ENCODE measurements at places on chromosomes 13 and 19.

DNA sequence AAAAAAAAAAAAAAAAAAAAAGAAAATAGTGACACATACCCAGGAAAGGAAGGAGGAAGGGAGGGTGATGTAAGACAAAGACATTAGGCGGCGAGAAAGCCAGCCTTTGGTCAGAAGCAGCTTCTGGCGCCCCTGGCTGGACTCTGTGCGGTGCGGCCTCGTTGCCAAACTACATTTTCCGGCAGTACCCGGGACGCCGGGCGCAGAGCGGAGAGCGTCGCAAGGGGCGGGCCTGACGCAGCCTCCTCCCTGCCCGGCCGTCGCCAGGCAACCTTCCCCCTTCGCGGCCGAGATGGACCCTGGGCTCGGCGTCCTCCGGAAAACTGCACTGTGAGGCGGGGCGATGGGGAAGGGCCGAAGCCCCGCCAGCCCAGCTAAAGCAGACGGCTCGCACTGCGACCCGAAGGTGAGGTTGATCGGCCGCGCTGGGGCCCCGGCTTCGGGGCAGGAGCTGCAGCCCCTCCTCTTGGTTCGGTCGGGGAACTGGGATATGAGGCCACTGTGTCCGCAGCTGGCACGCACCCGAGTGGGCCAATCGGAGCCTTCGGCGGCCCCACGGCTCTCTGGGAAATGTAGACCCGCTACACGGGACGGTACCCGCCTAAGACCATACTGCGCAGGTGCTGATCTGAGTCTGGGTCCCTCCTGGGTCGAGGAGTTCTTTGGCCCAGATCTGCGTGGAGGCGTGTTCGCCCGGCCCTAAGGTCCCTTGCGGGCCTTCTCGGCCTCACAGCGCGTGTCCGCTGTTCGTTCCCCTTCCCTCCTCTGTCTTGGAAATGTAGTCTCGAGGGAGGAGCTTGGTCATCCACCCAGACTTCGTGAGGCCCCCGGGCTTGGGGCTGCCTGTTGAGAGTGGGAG, 2.3 kb upstream of the MZF1 start:
- peaks cover 4% of the 10 kb centered on the region for H3K36me3 ChIP-seq
- peaks cover 38% of the 10 kb centered on the region for H3K4me1 ChIP-seq
- H3K27ac ChIP-seq, result peak overlapping the region; percentile 95

DNA sequence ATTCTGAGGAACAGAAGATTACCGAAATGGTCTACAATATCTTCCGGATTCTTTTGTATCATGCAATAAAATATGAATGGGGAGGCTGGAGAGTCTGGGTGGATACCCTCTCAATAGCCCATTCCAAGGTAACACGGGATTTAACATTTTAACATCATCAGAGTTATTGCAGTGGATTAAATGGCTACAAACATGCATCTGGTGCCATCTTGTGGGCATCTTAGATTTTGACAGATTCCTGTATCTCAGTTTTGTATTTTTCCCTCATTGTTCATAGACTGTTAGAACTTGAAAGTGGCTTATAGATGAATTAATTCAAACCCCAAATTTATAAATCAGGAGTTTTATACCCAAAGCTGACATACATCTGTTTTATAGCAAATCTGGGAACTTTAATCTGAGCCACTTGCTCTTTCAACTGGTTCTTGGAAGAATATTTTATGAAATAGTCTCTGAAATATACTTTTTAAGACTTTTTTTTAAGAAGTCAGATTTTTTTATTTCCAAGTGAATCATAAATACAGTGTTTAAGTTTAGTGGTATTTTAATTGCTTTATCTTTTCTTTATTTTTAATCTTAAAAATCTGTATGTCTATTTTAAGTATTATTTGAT, 215.2 kb downstream of the NBEA start:
- DNase-seq, result no peak
- H3K27me3 ChIP-seq, result no peaks in the 10 kb centered on the region
- H3K4me3 ChIP-seq, result no peak overlapping the region
- H3K4me1 ChIP-seq, result no peaks in the 10 kb centered on the region

DNA sequence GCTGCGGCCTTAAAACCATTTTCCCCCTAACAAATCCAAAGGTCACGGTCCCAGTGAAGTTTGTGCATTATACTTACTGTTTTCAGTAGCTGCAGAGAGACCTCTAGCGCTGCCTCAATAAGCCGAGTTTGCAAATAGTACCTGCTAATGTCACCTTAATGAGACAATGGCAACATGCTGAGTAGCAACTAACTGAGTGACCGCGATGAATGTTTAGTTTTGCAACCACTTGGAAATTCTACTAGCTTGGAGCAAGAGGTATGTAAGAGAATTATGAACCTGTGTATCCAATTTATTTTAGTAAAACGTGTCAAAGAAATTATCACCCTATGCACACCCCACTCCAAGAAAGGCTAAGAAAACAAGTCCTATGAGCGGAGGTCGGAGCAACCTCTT, 1.2 kb downstream of the KPNA3 start:
- H3K4me1 ChIP-seq, result peaks cover 14% of the 10 kb centered on the region
- H3K27me3 ChIP-seq, result no peaks in the 10 kb centered on the region
- H3K4me3 ChIP-seq, result peak overlapping the region; percentile 61
- H3K27ac ChIP-seq, result peak overlapping the region; percentile 66
- DNase-seq, result peak; percentile 47

GRCh38 chr13:74449811-74450524, 315.8 kb upstream of the KLF12 start:
- H3K4me3 ChIP-seq, result no peak overlapping the region
- H3K36me3 ChIP-seq, result no peaks in the 10 kb centered on the region
- H3K4me1 ChIP-seq, result no peaks in the 10 kb centered on the region
- DNase-seq, result no peak
- no peaks in the 10 kb centered on the region for H3K27me3 ChIP-seq

- peaks cover 4% of the 10 kb centered on the region for H3K4me1 ChIP-seq
- H3K4me3 ChIP-seq, result no peak overlapping the region
- H3K27me3 ChIP-seq, result peaks cover 17% of the 10 kb centered on the region
- DNase-seq, result no peak
These were observed 47.0 kb upstream of the TCF3 start for GRCh38 chr19:1699386-1699785.

- H3K36me3 ChIP-seq, result no peaks in the 10 kb centered on the region
- H3K4me1 ChIP-seq, result peaks cover 9% of the 10 kb centered on the region
- H3K27me3 ChIP-seq, result no peaks in the 10 kb centered on the region
- H3K4me3 ChIP-seq, result no peak overlapping the region
These were observed 6.9 kb downstream of the TBXA2R start for GRCh38 chr19:3599776-3600187.

DNA sequence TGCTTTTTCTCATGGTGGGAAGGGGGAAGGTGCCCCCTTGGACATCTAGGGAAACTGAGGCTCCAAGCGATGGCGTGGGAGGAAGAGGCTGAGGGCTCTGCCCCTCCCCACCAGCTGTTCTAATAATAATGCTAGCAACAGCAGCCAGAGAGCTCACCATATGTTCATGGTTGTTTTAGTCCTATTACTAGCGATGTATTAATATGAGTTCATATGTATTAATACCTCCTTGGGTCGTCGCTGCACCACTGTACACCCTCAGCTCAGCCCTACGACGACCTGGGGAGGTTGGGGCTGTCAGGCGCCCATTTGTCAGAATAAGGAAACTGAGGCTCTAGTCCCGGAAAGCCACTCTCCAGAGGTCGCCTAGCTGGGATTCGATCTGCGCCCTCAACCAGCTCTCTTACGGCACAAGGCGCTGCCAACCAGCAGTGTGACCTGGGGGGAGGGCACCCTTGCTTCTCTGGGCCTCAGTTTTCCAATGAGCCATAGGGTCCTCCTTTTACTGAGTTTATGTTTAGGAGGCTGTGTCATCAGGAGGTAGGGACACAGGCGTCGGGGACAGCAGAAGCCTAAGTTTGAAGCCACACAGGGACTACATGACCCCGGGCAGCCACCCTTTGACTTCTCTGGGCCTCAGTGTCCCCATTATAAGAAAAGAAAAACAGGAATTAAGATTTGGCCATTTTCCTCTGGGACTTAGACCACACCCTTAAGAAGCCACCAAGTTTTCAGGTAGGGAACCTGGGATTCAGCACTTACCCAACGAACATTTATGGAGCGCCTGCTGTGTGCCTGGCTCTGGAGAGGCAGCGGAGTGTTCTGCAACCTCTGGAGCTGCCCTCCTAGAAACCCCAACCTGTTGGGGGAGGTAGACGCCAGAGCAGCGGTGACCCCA, 664 bp downstream of the MAST3 start:
- peak overlapping the region; percentile 37 for H3K4me3 ChIP-seq
- no peak for DNase-seq
- H3K36me3 ChIP-seq, result no peaks in the 10 kb centered on the region
- peaks cover 31% of the 10 kb centered on the region for H3K4me1 ChIP-seq
- H3K27ac ChIP-seq, result peak overlapping the region; percentile 65

- no peak overlapping the region for H3K27ac ChIP-seq
- DNase-seq, result no peak
- H3K4me1 ChIP-seq, result peaks cover 17% of the 10 kb centered on the region
- H3K27me3 ChIP-seq, result no peaks in the 10 kb centered on the region
- H3K36me3 ChIP-seq, result no peaks in the 10 kb centered on the region
- H3K4me3 ChIP-seq, result no peak overlapping the region
These were observed 5.5 kb upstream of the LILRA6 start for GRCh38 chr19:54248016-54248601.

DNA sequence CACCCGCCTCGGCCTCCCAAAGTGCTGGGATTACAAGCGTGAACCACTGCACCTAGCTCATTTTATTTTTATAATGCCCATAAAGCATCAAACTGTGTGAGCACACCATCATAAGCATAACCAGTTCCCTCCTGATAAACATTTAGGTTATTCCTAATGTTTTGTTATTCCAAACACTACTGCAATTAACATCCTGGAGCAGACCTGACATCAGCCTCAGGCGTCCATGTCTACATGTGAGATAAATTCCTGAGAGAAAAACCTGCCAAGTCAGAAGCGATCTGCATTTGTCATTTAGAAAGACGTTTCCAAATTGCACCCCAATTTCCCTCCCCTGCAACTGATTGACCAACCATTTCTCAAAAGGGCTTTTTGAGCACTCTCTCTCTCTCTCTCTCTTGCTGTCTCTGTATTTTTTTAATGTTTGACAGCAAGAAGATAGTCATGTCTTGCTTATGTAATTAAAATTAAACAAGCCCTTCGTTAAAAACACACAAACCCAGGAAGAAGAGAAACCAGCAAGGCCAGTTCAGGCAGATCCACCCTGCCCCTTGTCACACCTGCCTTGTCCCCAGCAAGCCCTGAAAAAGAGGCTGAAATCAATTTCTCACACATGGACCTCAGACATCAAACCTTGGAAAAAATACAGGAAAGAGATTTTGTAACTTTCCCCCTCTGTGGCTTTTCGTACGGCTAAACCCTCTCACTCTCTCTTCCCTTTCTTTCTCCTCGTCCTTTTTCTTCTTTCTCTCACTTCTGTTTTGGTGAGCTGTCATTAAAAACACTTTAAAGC, 9.9 kb downstream of the LYPD3 start:
- H3K27me3 ChIP-seq, result no peaks in the 10 kb centered on the region
- no peak overlapping the region for H3K27ac ChIP-seq
- no peak for DNase-seq
- H3K4me3 ChIP-seq, result no peak overlapping the region
- H3K36me3 ChIP-seq, result no peaks in the 10 kb centered on the region
- no peaks in the 10 kb centered on the region for H3K4me1 ChIP-seq

DNA sequence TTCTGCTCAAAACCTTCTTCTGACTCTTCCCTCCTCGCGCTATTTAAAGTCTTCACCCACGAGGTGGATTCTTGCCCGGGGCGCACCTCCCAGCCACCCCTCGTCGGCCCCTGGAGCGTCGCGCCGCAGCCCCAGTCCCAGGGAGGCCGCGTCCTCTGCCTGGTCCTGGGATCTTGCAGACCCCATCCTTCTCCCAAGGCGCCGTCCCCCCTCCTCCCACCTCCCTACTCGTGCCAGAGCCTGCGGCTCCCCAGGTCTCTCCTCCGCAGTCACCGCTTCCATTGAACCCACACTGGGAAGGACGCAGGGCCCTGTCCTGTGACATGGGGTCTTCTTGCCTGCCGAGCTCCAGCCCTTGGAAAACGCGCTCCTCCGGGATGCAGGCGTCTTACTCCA, 486 bp downstream of the ZNF808 start:
- DNase-seq, result no peak
- H3K4me3 ChIP-seq, result peak overlapping the region; percentile 82
- H3K36me3 ChIP-seq, result peaks cover 5% of the 10 kb centered on the region
- peaks cover 22% of the 10 kb centered on the region for H3K4me1 ChIP-seq
- H3K27me3 ChIP-seq, result no peaks in the 10 kb centered on the region

DNA sequence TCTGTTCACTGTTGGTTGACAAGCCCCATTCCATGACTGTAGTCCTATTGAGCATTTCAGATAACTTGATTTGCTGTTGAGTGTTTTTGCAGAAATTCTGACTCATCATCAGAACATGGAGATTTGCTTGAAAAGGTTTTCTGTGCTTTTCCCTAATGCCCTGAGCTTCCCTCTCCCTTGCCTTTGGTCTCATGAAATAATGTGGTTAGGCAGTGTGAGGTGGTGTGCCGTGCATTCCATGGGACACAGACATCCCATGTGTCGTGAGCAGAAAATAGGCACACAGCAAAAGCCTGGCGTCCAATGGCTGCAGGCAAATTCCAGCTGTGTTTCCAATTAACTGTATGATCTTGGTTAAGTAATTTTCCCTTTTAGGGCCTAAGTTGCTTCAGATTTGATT, 197.4 kb downstream of the DLEU7 start:
- H3K36me3 ChIP-seq, result no peaks in the 10 kb centered on the region
- DNase-seq, result no peak
- no peaks in the 10 kb centered on the region for H3K27me3 ChIP-seq
- no peak overlapping the region for H3K27ac ChIP-seq
- H3K4me1 ChIP-seq, result no peaks in the 10 kb centered on the region

GRCh38 chr19:15072930-15073647, 8.9 kb upstream of the OR1I1 start:
- no peaks in the 10 kb centered on the region for H3K4me1 ChIP-seq
- no peak for DNase-seq
- H3K4me3 ChIP-seq, result no peak overlapping the region
- H3K27ac ChIP-seq, result no peak overlapping the region

- H3K36me3 ChIP-seq, result no peaks in the 10 kb centered on the region
- no peaks in the 10 kb centered on the region for H3K27me3 ChIP-seq
- H3K4me3 ChIP-seq, result no peak overlapping the region
- H3K27ac ChIP-seq, result no peak overlapping the region
These were observed 19.1 kb downstream of the ZFR2 start for GRCh38 chr19:3849787-3850186.

GRCh38 chr19:29687244-29687896, 22.1 kb downstream of the PLEKHF1 start:
- H3K27ac ChIP-seq, result no peak overlapping the region
- peaks cover 17% of the 10 kb centered on the region for H3K4me1 ChIP-seq
- H3K36me3 ChIP-seq, result no peaks in the 10 kb centered on the region
- DNase-seq, result no peak
- H3K4me3 ChIP-seq, result no peak overlapping the region

- no peak overlapping the region for H3K4me3 ChIP-seq
- no peaks in the 10 kb centered on the region for H3K36me3 ChIP-seq
- H3K27ac ChIP-seq, result no peak overlapping the region
These were observed 136.8 kb upstream of the RNF113B start for GRCh38 chr13:98313922-98314292.

DNA sequence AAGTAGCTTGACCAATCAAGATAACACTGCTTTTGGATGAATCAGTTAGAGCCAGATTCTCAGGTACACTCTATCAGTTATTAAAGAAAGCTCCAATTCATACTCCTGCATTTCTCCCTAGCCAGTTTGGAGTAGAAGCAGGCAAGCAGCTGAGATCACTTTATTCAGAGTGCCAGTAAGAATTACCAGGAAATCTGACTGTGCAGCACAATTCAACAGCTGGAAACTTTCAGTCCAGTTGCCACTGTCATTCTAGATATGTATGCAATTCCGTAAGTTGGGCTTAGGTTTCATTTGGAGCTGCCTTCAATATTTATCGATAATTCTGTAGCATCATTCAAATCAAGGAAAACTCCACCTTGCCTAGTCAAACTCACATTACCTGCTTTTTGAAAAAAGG, 2625.6 kb upstream of the PCDH20 start:
- H3K4me3 ChIP-seq, result no peak overlapping the region
- H3K4me1 ChIP-seq, result no peaks in the 10 kb centered on the region
- no peaks in the 10 kb centered on the region for H3K36me3 ChIP-seq
- no peaks in the 10 kb centered on the region for H3K27me3 ChIP-seq
- DNase-seq, result no peak

All from natural killer cell (primary cell).